ENCODE measurements at places on chromosomes 2 and 18. TPM values are rescaled to one million over a fixed set of nuclear protein-coding genes. Genes with fewer than 3 reads are reported as not detected.

DNA sequence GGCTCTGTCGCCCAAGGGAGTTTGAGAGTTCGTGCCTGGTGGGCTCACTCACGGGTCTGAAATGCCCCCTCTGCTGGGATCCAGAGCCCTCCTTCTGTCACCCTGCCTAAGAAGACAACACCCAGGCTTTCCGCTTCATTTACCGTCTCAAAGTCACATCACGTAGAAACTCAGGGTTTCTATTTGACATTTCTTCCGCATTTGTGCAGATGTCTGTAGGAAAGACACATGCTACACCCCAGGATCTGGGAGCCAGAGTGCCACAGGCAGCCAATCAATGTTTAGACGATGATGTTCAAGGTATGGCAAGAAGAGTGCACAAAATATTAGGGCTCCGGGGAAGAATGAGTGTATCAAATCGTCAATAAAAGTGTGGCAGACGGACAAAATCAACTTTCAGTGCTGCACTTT, 24.4 kb upstream of the ACKR3 start:
- no peak for DNase-seq
- no peaks in the 10 kb centered on the region for H3K36me3 ChIP-seq
- H3K4me3 ChIP-seq = no peak overlapping the region

GRCh38 chr2:70514612-70515055, 39.0 kb downstream of the TGFA start:
- peak; percentile 53 for DNase-seq
- H3K4me1 ChIP-seq = peaks cover 10% of the 10 kb centered on the region
- H3K27ac ChIP-seq = no peak overlapping the region
- no peaks in the 10 kb centered on the region for H3K27me3 ChIP-seq
- H3K4me3 ChIP-seq = no peak overlapping the region

Gene HOXD13
- total RNA-seq = not detected

DNA sequence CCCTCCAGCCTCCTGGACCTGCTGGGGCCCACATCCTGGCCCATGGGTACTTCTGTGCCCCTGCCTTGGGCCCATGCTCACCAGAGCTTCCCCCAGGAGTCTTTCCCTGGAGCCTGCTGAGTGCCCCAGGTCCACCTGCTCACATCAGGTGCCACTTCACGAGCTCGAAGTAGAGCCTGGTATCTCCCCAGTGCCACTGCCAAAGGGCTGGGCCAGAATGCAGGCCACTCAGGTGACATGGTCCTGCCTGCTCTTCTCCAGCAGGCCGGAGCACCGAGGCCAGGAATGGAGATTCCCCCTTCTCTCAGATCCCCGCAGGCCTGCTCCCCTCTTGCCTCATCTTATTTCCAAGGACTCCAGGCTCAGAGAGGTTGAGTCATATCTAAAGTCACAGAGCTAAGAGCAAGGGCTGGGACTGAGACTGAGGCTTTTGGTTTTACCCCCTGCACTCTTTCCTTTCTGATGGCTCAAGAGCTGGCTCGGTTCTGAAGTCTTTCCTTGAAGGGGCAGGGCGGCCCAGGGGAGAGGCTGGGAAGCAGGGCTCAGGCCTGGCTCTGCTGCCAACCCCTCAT, 79.2 kb downstream of the HS1BP3 start:
- no peaks in the 10 kb centered on the region for H3K36me3 ChIP-seq
- H3K4me3 ChIP-seq = no peak overlapping the region
- peak overlapping the region; percentile 77 for H3K27ac ChIP-seq

- H3K4me1 ChIP-seq = no peaks in the 10 kb centered on the region
- H3K27ac ChIP-seq = no peak overlapping the region
- DNase-seq = no peak
- H3K27me3 ChIP-seq = no peaks in the 10 kb centered on the region
- no peaks in the 10 kb centered on the region for H3K36me3 ChIP-seq
- H3K4me3 ChIP-seq = no peak overlapping the region
These were observed 244.2 kb upstream of the SALL3 start for GRCh38 chr18:78735131-78736014.

- no peak overlapping the region for H3K27ac ChIP-seq
- H3K27me3 ChIP-seq = no peaks in the 10 kb centered on the region
- no peak for DNase-seq
- peaks cover 2% of the 10 kb centered on the region for H3K36me3 ChIP-seq
- H3K4me1 ChIP-seq = no peaks in the 10 kb centered on the region
These were observed 117.8 kb downstream of the DYM start for GRCh38 chr18:49342690-49343089.

- H3K27ac ChIP-seq = peak overlapping the region; percentile 97
- no peaks in the 10 kb centered on the region for H3K36me3 ChIP-seq
- peak; percentile 58 for DNase-seq
- peak overlapping the region; percentile 68 for H3K4me3 ChIP-seq
- H3K4me1 ChIP-seq = peaks cover 9% of the 10 kb centered on the region
These were observed 1.2 kb upstream of the CABLES1 start for GRCh38 chr18:23133860-23134779.

Gene TTLL4
- 6.9 TPM for total RNA-seq

GRCh38 chr2:184577056-184577455, 21.3 kb upstream of the ZNF804A start:
- H3K27ac ChIP-seq = no peak overlapping the region
- no peak for DNase-seq
- no peaks in the 10 kb centered on the region for H3K36me3 ChIP-seq

GRCh38 chr2:85235281-85235680, 92.5 kb downstream of the TGOLN2 start:
- no peak overlapping the region for H3K4me3 ChIP-seq
- no peaks in the 10 kb centered on the region for H3K27me3 ChIP-seq
- H3K4me1 ChIP-seq = no peaks in the 10 kb centered on the region
- peaks cover 2% of the 10 kb centered on the region for H3K36me3 ChIP-seq
- DNase-seq = no peak

Gene SIX3
- not detected for total RNA-seq

Gene RAMP1
- 3.1 TPM for total RNA-seq

DNA sequence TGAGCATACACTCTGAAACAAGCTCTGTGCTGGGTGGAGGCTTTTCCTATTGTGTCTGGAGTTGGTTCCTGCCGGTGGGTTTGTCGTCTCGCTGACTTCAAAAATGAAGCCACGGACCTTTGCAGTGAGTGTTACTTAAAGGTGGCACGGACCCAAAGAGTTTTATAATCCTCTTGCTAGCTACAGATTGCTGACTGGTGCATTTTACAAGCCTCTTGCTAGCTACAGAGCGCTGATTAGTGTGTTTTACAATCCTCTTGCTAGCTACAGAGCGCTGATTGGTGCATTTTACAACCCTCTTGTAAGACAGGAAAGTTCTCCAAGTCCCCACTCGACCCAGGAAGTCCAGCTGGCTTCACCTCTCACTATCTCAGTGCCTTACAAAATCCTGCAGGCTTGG, 15.3 kb downstream of the DCDC2C start:
- no peak overlapping the region for H3K4me3 ChIP-seq
- DNase-seq = no peak
- no peaks in the 10 kb centered on the region for H3K27me3 ChIP-seq
- no peak overlapping the region for H3K27ac ChIP-seq
- no peaks in the 10 kb centered on the region for H3K36me3 ChIP-seq

DNA sequence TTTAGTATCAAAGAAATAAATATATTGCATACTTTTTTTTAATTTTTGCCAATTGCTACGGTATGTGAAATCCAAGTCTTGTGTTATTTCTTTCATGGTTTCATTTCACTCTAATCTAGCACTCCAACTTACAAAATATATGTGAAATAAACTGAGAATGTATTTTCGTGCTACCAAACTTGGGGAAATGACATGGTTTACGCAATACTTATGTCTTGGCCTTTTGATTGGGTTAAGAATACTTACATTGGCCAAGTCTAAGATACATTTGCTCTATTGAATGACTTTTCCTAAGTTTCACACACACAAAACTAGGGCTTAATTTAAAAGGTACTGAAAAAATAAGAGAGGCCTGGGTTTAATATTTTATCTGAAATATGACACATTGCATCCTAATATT, 80.5 kb downstream of the VRK2 start:
- no peak overlapping the region for H3K4me3 ChIP-seq
- H3K36me3 ChIP-seq = peaks cover 5% of the 10 kb centered on the region
- DNase-seq = no peak
- H3K27me3 ChIP-seq = no peaks in the 10 kb centered on the region

- H3K36me3 ChIP-seq = no peaks in the 10 kb centered on the region
- H3K4me3 ChIP-seq = no peak overlapping the region
- H3K4me1 ChIP-seq = no peaks in the 10 kb centered on the region
- no peaks in the 10 kb centered on the region for H3K27me3 ChIP-seq
These were observed 5.5 kb upstream of the CD226 start for GRCh38 chr18:69953191-69953590.

DNA sequence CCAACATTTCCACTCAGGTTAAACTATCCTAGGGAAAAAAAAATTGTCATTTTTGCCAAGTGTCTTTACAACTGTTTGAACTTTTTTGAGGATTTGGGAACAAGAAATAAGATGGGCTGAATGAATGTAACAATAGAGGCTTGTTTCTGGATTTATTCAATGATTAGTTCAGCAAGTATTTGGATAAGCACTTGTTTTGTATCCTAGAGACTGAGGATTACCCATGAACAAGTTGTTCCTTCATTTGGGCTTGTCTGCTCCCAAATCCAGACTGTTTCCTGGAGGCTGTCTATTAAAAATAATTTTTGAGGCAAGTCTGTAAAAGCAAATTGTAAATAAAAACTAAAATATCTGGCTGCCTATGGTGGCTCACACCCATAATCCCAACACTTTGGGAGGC, 62.0 kb upstream of the CSRNP3 start:
- H3K4me1 ChIP-seq = no peaks in the 10 kb centered on the region
- H3K36me3 ChIP-seq = no peaks in the 10 kb centered on the region
- H3K4me3 ChIP-seq = no peak overlapping the region
- H3K27ac ChIP-seq = no peak overlapping the region
- H3K27me3 ChIP-seq = no peaks in the 10 kb centered on the region
- DNase-seq = no peak

DNA sequence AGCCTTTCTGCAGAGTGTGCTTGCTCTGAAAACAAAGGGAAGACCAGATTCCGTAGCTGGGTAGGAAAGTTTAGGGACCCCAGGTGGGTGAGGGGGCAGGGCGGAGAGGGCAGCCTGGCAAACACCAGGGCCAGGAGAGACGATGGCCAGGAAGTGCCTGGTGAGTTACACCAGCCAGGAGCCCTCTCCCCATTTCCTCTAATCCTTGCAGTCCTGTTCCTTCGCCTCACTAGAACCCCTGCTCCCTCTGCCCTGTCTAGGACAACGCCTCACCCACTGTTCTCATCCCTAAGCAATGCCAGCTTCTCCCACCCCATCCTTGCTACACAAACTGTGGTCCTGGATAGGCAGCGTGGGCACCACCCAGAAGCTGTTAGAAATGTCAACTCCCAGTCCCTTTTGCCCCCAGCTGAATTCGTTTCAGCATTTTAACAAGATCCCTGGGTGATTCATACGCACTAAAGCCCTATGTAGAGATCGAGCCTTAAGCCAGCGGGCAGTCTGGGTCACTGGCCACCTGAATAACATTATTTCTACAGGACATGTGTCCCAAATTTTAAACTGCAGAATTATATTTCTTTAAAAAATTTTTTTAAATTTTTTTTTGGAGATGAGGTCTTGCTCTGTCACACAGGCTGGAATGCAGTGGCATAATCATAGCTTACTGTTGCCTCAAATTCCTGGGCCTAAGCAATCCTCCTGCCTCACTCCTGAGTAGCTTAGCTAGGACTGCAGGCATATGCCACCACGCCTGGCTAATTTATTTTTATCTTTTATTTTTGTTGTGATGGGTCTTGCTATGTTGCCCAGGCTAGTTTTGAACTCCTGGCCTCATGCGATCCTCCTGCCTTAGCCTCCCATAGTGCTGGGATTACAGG, 10.9 kb downstream of the WIPF1 start:
- H3K27ac ChIP-seq = no peak overlapping the region
- peaks cover 15% of the 10 kb centered on the region for H3K4me1 ChIP-seq
- no peak overlapping the region for H3K4me3 ChIP-seq
- no peaks in the 10 kb centered on the region for H3K27me3 ChIP-seq
- H3K36me3 ChIP-seq = no peaks in the 10 kb centered on the region

DNA sequence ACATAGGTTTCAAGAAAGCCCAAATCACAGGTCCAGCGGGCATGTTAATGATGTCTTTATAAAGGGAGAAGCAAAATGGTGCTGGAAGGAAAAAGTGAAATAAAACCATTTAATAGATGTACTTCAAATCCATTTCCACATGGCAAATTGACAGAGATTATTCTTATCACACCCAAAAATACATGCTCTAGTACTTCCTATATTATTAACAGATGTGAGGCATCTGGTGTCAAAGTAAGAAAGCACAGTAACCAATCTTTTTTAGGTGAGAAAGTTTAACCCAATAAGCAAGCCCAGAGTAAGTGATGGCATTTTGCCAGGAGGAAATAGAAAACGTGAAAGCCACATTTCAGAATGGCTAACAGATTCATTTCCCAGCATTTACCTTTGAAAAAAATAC, 128.0 kb downstream of the ABCA12 start:
- DNase-seq = no peak
- no peaks in the 10 kb centered on the region for H3K36me3 ChIP-seq
- no peaks in the 10 kb centered on the region for H3K27me3 ChIP-seq
- no peaks in the 10 kb centered on the region for H3K4me1 ChIP-seq
- no peak overlapping the region for H3K27ac ChIP-seq

Gene CROCC2
- under 0.01 TPM for total RNA-seq

GRCh38 chr18:58230438-58231179, 186.6 kb downstream of the NEDD4L start:
- no peak overlapping the region for H3K4me3 ChIP-seq
- H3K27ac ChIP-seq = no peak overlapping the region
- peaks cover 8% of the 10 kb centered on the region for H3K4me1 ChIP-seq
- DNase-seq = no peak
- no peaks in the 10 kb centered on the region for H3K36me3 ChIP-seq

GRCh38 chr18:58682429-58683069, 11.3 kb downstream of the MALT1 start:
- no peak overlapping the region for H3K4me3 ChIP-seq
- H3K4me1 ChIP-seq = peaks cover 4% of the 10 kb centered on the region

Gene ZNF521
- 3.7 TPM for total RNA-seq

Gene DNMT3A
- total RNA-seq = 11.9 TPM

Gene NCKAP5
- 2.7 TPM for total RNA-seq

DNA sequence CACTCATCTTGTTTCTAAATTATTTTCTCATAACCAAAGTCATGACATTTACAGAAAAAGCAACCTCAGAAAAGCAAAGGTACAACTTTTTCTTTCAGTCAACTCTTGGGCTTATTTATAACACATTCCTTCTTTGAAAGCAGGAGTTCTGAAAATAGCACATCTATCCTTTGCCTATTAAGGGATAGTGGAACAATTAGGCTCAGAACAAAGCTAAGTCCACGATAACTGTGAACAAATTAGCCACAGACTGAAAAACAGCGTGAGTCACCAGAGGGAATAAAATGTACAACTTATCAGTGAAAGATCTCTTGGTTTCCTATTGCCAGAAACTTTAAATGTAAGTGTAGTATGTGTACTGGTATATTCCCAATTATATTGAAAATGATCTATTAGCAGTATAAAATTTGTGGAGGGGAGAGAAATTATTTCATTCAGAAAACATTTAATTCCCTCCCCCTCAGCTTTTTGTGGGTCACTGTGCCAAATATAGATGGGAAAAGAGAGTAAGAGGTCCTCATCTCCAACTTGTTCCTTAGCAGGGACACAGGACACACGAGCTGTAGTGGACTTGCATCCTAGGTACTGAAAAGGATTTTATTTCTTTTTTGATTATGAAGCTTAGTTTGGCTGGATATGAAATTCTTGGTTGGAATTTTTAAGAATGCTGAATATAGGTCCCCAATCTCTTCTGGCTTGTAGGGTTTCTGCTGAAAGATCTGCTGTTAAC, 15.4 kb upstream of the MATN3 start:
- DNase-seq = no peak
- H3K27ac ChIP-seq = no peak overlapping the region

Measured in liver (tissue), 10 donors.